ENCODE measurements at places on chromosomes 2 and 18. TPM values are rescaled to one million over a fixed set of nuclear protein-coding genes. Genes with fewer than 3 reads are reported as not detected.

Gene CYP27A1
- total RNA-seq = 0.56 TPM

Gene LONRF2
- total RNA-seq = not detected

Gene IL36G
- total RNA-seq = 15.7 TPM

Gene SCYGR5
- not detected for total RNA-seq

Gene ASB18
- total RNA-seq = not detected

Gene CEBPZ
- total RNA-seq = 31.9 TPM

Gene MC4R
- total RNA-seq = not detected

Gene TMEM247
- total RNA-seq = not detected

Gene SH2D6
- total RNA-seq = not detected

Gene TXNDC9
- 53.2 TPM for total RNA-seq

Gene AMMECR1L
- 9.2 TPM for total RNA-seq

Gene LAMA3
- total RNA-seq = 462 TPM

Gene SFXN5
- total RNA-seq = 5.2 TPM

Gene E2F6
- total RNA-seq = 9.0 TPM

Gene SLC5A7
- not detected for total RNA-seq

Gene TNFRSF11A
- 3.5 TPM for total RNA-seq

Gene CLHC1
- 0.74 TPM for total RNA-seq

Gene TUBB8B
- total RNA-seq = not detected

Gene WNT10A
- 16.2 TPM for total RNA-seq

Gene ZNF385B
- not detected for total RNA-seq

Gene CPO
- not detected for total RNA-seq

Gene RASGRP3
- 0.19 TPM for total RNA-seq

Gene ANKRD23
- total RNA-seq = 0.56 TPM

Gene RNU2-63P
- total RNA-seq = not detected

All from airway epithelial cell (primary cell).